ENCODE measurements at places on chromosomes 3 and 15.
A peak's percentile ranks its signal among the peaks of the same experiment; 100 is the strongest.

- peak; percentile 66 for DNase-seq
Observed at GRCh38 chr3:19947549-19948225, 790 bp downstream of the RAB5A start.

- DNase-seq: peak; percentile 85
Observed at GRCh38 chr15:63892794-63893441, 59.2 kb upstream of the HERC1 start.

DNA sequence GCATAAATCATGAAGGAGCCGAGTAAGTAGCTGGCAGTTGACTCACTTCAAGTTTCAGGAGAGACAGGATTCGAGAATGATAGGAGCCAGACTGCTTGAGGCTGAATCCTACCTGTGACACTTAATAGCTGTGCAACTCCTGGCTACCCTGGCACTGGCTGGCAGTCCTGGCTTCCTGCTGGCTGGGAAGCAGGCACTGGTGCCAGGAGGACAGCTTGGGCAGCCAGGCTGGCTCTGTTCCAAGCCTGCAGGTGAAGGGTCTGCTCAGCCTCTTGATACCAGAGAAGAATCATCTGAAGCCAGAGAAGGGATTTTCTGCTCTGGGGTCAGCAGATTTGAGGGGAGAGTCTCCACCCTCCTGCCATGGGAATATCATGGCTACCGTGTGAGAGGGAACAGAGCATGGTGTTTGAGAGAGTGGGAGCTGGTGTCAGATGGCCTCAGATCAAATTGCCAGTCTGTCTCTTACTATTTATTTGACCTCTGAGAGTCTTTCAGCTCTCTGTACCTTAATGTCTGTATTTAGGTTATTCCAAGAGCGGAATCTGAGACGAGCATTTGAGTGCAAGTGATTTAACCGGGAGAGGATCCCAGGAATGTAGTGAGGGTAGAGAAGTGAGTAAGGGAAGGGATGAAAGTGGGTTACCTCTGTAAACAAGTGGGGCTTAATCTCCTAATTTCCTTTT is 4.4 kb upstream of the XIRP1 start:
- no peak for DNase-seq

- DNase-seq: no peak
Observed at GRCh38 chr15:28002867-28003266, 96.2 kb downstream of the OCA2 start.

DNA sequence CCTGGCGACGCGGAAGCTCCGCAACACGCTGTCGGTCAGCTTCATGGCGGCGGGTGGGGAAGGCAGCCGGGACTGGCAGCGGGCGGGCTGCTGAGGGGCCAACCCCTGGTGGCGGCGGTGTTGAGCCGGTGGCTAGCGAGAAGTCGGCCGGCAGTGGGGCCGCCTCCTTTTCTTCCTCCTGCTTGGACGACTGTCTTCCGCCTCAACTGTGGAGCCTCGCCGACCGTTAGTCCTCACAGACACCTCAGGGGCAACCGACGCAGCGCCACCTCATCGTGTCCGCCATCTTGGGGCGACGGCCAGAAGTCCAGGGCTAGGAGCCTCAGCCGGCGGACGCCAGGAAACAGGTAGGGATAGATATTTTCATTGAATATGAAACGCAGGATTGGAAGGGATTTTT is 875.1 kb downstream of the NSUN3 start:
- DNase-seq: no peak

GRCh38 chr15:38068626-38069391 is 134.4 kb downstream of the TMCO5A start:
- DNase-seq: peak; percentile 30

- no peak for DNase-seq
Observed at GRCh38 chr3:16917256-16917935, 32.6 kb downstream of the PLCL2 start.

DNA sequence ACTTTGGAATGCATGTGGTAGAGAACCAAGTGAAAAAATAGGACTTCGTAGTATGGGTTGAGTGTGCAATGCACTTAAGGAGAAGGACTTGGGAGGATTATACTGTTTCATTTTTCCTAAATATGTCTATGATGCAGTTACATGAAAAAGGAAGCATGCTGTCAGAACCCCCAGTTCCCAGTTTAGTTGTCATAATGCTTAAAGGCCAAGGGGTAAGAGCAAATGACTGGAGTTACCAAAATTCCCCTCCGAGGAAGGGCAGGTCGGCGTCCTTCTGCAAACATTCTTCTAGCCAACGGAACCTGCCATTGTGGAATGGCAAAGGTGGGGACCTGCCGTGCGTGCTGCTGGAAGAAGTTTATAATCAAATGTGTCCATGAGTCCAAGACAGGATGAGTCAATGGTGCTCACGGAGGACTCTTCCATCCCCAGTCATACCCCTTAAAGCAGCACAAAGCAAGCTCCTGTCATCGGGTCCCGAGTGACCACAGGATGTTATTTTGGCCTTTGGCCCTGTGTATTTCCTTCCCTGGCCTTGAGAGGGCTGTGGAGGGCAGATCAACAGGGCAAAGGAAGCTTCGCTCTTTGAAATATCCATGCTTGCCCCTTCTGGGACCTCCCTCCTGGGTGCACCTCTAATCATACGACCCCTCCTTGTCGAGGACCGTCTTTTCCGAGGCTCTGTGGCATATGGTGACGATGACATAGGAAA is 93.2 kb downstream of the SLCO3A1 start:
- DNase-seq: no peak

DNA sequence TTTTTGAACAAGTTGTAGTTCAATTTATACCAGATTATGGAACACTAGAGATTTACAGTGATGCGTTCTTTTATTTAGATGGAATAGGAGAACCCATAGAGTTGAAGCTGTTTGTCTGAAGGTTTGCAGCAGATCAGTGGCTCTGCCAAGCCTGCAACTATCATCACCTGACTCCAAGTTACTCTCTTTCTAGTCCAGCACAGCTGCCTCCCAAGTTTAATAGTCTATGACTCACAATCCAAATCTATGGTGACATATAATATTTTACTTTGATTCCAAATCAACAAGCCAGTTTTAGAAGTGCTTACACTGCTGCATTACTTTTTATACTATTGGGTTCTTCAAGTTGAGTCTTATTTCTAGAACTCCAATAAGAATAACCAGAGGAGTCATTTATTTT is 400.4 kb downstream of the LPP start:
- no peak for DNase-seq

DNA sequence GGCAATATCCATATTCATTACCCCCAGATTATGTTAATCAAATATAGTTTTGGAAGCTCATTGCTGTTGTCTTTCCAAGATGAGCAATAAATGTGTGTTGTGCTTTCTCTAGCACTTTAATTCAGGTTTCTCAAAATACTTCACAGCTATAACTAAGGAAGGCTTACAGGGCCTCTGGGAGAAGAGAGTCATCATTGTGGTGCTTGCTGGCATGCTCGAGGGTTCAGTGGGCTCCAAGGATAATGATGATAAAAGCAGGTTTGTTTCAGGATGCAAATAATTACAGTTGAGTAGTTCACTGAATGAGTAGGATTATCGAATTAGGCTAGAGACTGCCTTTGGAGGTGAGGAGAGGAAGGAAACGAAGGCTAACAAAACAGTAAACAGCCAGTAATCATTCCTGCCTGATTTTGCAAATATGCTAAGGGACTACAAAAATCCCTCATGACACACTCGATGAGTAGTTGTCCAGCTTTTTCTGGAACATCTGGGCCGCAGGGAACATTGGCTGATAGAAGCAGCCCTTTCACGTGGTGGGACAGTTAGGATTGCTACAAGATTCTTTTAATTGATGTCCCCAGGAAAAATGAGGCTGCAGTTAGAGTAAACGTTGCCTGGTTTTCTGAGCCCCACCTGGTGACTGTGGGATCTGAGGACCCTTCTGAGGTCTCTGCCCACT is 54.1 kb downstream of the SLC7A14 start:
- DNase-seq: no peak

- DNase-seq: no peak
Observed at GRCh38 chr15:67613708-67614107, 71.2 kb downstream of the MAP2K5 start.

DNA sequence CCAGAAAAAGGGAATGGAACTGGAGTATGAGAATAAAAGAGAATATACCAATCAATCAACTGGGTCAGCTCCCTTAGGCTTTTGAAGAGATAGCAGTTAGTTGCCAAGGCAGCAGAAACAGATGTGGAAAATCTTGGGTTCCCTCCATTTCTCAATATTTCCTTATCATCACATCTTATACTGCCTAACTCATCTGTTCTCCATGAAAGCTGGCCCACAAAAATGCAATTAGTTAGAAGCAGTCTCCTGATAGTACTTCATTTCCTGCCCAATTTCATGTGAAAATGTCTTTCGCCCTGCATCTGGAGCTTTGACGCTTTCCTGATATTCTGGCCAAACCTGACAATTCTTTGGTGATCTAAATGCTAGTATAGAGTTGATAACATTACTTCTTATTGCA is 30.1 kb upstream of the SPTSSB start:
- DNase-seq: no peak

DNA sequence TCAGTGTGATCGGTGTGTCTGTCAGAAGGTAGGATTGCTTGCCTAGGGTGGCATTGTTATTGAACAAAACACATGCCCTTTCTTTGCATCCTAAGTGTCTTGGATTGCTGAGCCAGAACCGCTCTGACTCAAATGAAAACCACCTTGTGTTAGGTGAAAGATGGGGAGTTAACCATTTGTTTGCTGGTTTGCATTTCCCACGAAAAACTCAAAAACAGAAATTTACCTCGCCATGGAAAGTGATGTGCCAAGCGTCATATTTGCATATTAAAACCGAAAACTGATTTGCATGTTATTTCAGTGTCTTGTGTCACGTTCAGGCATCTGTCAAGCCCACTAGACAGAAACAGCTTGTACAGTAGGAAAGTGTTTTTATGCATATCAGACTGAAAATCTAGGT is 474.6 kb upstream of the TPRG1 start:
- peak; percentile 39 for DNase-seq

GRCh38 chr3:5874931-5875341 is 687.4 kb downstream of the EDEM1 start:
- DNase-seq: no peak

GRCh38 chr3:1506090-1506489 is 413.3 kb downstream of the CNTN6 start:
- DNase-seq: no peak

- no peak for DNase-seq
Observed at GRCh38 chr3:172559020-172559419, 35.8 kb upstream of the TNFSF10 start.

- DNase-seq: no peak
Observed at GRCh38 chr3:136831461-136831860, 12.5 kb downstream of the SLC35G2 start.

DNA sequence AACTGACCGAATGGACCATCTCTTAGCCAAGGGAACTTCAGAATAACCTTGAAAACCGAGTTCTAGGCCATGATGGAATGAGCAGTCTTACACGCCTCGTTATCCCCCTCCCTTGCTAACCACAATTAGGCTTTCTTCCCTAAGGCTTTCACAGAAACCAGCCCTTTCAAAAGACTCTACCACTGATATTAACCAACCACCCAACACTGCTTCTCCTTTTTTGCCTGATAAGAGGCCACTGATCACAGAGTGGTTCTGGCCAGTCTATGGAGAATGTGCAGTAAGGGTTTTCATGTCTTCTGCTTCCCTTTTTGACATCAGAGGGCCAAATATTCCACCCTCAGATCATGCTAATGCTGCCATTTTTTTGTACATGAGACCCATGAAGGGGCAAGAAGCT is 59.3 kb downstream of the MCF2L2 start:
- DNase-seq: no peak

- DNase-seq: no peak
Observed at GRCh38 chr15:77187751-77188464, 117.0 kb upstream of the TSPAN3 start.

DNA sequence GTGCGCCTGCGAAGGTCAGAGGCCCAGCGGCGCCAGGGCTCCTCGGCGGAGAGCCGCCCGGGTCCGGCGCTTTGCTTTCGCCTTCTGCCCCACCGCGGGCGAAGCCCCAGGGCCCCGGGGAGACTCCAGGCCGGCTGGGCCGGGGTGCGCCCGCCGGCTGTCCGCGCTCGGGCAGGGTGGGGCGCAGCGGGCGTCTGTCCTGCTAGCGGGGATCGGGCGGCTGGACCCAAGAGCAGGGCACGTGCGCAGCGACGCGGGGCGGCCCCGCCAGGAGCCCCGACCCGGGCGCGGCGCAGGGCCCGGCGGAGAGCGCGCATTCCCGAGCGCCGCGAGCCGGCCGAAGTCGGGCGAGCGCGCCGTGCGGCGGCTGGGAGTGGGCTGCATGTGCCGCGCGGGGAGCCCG is 569 bp upstream of the ALDH1A3 start:
- no peak for DNase-seq

DNA sequence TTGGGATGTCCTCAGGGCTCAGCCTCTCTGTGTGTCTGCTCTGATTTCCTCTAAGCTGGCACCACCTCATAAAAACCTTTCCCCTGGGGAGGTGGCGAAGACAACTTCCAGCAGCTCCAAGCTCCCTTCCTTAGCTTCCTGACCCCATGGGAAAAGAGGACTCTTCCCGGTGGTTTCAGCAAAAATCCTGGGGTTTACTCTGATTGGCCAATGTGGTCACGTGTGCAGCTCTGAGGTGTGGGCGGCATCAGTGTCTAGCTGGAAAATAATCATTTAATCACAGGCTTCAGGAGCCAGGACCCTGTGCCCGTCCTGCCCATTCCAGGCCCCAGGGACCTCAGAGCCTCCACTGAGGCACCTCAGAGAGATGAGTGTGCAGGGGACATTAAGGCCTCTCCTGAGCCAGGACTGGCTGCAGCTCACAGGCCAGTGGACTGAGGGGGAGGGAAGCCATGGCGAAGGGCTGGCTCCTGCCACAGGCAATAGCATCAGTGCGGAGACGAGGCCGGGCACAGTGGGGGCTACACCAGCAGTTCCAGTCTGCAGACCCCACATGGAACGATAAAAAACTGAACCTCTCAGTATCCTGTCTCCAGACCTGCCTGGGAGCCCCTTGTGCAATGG is 104.1 kb downstream of the TPRA1 start:
- peak; percentile 20 for DNase-seq

DNA sequence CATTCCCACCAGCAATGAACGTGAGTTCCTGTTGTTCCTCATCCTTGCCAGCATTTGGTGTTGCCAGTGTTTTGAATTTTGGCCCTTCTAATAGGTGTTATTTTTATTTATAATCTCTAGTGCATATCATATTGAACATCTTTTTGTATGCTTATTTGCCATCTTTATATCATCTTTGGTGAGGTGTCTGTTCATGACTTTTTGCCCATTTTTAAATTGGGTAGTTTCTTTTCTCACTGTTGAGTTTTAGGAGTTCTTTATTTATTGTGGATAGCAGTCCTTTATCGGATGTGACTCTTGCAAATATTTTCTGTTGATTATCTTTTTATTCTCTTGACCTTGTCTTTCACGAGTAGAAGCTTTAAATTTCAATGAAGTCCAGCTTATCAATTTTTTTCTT is 60.2 kb upstream of the ATP13A3 start:
- DNase-seq: no peak

GRCh38 chr3:197010556-197011351 is 18.9 kb downstream of the MELTF start:
- DNase-seq: no peak

- DNase-seq: no peak
Observed at GRCh38 chr15:77981281-77982126, 96.0 kb downstream of the TBC1D2B start.

DNA sequence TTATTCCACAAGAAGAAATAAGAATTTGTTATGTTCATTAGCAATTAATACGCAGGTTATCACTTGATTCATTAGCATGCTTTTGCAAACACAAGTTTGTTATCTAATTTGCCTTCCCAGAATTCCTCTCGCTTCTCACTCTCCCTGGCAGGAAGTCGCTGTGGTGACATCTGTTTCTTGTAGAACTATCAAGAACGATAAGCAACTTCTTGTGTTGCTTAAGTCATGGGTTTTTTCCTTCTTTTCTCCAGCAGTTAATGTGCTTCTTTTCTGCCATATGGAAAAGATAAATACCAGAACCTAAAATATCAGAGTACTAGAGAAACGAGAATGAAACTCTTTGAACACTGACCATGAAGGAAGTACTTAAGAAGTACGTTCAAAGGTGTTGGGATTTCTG is 99.8 kb upstream of the CHMP2B start:
- DNase-seq: no peak
